ENCODE measurements at places on chromosomes 1 and 21.

DNA sequence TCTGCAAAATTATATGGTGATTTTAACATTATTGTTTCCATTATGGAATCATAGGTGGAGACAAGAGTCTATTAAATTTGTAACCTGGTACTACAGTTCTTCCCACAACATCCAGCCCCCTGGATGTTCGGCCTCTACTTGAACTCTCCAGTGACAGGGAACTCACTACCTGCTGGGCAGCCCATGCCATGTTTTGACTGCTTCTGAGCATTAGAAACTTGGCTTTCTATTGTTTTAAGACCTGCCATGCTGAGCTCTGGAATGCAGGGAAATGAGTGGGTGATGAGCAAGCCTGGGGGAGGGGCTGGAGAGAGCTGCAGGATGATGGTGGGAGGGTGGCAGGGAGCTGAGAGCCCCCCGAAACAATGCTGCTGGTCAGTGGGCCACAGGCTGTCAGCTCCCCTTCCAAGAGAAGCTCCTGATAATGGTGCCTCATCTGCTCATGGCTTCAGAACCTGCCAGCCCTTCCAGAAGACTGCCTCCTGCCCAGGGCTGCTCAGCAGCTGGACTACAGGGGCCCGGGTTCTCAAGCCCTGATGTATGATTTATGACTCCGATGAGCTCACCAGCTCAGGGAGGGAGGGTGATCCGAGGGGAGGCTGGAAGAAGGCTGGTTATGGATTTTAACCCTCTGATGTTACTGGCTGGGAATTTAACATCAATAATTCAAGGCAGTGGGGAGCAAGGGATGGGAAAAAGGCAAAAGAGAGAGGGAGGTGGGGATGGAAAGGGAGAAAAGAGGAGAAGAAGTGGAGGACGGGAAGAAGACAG lies 205.0 kb downstream of the HIVEP3 start:
- no peak for DNase-seq

DNA sequence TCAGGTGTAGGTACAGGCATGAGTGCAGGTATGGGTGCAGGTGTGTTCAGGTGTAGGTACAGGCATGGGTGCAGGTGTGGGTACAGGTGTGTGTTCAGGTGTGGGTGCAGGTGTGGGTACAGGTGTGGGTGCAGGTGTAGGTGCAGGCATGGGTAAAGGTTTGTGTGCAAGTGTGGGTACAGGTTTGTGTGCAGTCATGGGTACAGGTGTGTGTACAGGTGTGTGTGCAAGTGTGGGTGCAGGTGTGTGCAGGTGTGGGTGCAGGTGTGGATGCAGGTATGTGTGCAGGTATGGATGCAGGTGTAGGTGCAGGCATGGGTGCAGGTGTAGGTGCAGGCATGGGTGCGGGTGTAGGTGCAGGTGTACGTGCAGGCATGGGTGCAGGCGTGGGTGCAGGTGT lies 79.4 kb upstream of the ACTL8 start:
- no peak for DNase-seq

- no peak for DNase-seq
Observed at GRCh38 chr21:24025101-24025500, 1582.2 kb downstream of the MRPL39 start.

DNA sequence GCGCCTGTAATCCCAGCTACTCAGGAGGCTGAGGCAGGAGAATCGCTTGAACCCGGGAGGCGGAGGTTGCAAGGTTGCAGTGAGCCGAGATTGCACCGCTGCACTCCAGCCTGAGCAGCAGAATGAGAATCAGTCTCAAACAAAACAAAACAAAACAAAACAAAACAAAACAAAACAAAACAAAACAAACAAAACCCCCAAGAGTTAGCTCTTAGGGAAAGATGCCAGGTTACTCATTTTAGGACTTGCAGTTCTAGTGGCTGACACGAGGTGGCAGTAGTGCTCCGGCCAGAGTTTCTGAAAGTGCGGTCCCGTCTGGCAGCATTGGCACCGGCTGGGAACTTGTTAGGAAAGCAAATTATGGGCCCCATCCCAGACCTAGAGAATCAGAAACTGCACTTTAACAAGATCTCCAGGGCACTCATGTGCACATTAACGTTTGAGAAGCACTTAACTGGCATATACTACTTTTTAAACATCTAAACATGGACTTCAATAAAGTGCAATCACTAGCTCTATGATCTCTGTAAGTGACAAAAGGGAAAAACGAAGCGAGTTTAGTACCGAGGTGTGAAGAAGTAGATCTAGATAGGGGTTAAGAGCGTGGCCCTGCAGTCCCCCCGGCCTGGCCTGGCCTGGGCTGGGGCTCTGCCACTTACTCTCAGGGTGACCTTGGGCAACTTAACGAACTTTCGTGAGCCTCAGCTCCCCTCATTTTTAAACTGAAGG lies 41.9 kb upstream of the TNFRSF1B start:
- DNase-seq: peak; percentile 67

GRCh38 chr1:213759359-213760181 lies 228.2 kb upstream of the PROX1 start:
- no peak for DNase-seq

DNA sequence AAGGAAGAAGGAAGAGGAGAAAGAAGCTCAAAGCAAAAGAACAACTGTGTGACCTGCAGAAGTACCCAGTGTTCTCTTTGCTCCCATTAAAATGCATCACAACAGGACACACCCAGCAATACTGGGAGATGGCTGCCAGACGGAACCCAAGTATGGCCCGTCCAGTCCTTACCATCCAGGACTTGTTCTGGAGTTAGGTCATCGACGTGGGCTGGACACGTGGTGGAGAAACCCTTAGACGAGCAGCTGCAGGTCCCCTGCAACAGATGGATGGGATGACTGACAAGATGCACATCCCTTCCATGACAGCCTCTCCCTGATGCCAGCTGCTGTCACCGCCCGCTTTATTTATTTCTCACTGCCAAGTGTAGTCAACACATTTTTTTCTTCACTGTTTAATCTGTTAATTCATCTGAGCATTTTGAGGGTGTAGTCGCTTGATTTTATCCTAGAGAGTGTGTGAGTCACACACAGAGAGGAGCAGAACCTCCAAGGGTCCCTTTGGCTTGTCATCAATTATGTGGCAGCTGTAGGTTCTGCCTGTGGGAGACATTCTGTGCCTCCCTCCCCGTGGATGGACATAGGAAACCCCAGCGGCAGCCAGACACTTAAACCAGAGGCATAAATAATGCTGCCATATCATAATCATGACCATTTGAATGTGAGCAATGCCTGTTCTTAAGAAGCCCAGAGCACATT lies 80.9 kb downstream of the ABCA4 start:
- no peak for DNase-seq

DNA sequence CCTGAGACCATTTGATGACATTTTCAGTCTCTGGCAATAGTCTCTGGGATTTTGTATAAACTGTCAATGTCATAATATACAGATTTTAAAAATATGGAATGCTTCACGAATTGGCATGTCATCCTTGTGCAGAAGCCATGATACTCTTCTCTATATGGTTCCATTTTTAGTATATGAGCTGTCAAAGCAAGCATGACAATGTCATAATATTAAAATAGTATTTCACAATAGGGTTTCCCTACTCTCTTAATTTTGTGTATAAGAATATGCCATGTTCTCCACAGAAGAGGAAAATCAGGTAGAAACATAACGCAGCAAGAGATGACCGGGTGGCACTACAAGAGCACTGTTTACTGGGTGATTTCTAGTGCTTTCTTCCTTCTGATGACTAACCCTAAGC lies 8.3 kb upstream of the DIPK1A start:
- no peak for DNase-seq

Measured in stimulated activated CD8-positive, alpha-beta memory T cell treated with anti-CD3 and anti-CD28 coated beads, Interleukin-4, amount 100 ng/mL, for 24 hours (primary cell).